Tibial nerve (tissue), 4 donors: ENCODE measurements at places on chromosomes 11 and 22.

GRCh38 chr11:50088231-50088630 lies 55.6 kb downstream of the OR4C45 start:
- no peak overlapping the region for H3K4me3 ChIP-seq
- no peak overlapping the region for H3K27ac ChIP-seq
- H3K4me1 ChIP-seq, result no peaks in the 10 kb centered on the region
- DNase-seq, result no peak

DNA sequence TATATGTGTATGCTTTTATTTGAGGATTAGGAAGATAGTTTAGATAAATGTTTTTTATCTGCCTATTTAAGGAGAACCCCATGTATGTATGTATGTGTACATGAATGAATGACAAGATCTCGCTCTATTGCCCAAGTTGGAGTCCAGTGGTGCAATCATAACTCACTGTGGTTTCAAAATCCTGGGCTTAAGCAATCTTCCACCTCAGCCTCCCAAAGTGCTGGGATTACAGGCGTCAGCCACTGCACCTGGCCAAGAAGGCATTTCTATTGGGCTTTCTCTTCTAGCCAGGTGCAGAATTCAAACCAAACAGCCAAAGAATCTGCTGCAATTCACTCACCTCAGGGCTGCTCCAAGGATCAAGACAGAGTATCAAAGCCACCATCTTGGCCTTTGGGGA lies 25.5 kb upstream of the DGKZ start:
- H3K27me3 ChIP-seq, result peaks cover 3% of the 10 kb centered on the region
- no peaks in the 10 kb centered on the region for H3K36me3 ChIP-seq
- DNase-seq, result no peak
- H3K4me1 ChIP-seq, result no peaks in the 10 kb centered on the region
- no peak overlapping the region for H3K27ac ChIP-seq
- H3K4me3 ChIP-seq, result no peak overlapping the region

GRCh38 chr22:48753752-48754517 lies 1073.7 kb downstream of the BRD1 start:
- no peak overlapping the region for H3K4me3 ChIP-seq
- H3K27ac ChIP-seq, result no peak overlapping the region
- no peaks in the 10 kb centered on the region for H3K36me3 ChIP-seq
- DNase-seq, result no peak

DNA sequence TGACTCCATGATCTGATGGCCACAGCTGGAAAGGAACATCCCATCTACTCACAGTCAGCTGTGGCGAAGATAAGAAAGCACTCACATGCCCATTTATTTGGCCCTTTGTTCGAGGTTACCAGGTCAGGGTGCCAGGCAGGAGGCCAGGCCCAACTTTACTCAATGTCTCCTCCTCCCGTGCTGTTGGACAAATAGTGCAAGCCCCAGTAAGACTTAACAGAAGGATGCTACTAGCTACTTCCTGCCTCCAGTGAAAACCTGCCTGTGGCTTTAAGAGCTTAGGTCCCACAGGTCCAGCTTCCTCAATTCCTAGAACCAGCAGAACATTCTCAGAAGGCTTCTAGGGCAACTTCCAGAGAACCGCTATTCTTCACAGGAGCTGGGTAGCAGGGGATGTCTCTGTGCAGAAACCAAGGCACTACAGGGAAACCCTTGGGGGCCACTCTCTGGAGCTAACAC lies 12.9 kb upstream of the CRY2 start:
- no peaks in the 10 kb centered on the region for H3K27me3 ChIP-seq
- H3K36me3 ChIP-seq, result no peaks in the 10 kb centered on the region
- H3K4me3 ChIP-seq, result no peak overlapping the region
- no peaks in the 10 kb centered on the region for H3K4me1 ChIP-seq
- DNase-seq, result no peak
- no peak overlapping the region for H3K27ac ChIP-seq

DNA sequence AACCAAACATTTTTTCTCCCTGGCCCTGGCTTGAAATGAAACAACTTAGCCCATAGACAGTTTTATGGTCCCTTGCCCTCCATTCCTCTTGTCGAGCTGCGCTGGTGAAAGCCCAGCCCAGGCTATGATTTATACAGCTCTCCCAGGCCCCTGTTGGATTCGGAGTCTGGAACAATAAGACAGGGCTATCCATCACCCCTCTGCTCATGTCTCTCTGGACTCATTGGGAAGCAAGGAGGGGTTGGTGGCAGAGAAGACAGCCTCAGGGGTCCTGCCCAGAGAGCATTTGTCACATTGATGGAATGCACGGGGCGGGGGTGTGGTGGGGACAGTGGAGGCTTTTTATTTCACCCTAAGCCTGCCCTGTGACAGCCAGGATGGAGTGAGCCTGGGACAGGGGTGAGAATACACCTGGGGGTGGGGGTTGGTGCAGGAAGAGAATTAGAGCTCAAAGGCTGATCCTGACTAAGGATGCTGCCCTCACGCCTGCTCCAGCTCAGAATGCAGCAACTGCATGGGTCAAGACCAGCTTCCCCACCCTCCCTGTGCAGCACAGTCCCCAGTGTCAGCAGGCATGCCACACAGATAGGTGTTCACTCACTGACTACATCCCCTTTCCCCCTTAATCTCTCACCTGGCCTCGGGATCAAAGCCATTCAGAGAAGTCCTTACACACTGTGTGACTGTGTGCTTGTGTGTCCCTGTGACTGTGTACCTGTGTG lies 10.0 kb upstream of the PKNOX2 start:
- H3K27ac ChIP-seq, result no peak overlapping the region
- no peak for DNase-seq
- H3K36me3 ChIP-seq, result no peaks in the 10 kb centered on the region

- H3K27ac ChIP-seq, result no peak overlapping the region
- no peaks in the 10 kb centered on the region for H3K27me3 ChIP-seq
- no peaks in the 10 kb centered on the region for H3K36me3 ChIP-seq
- DNase-seq, result no peak
- H3K4me1 ChIP-seq, result no peaks in the 10 kb centered on the region
These were observed 87.9 kb downstream of the OSBP2 start for GRCh38 chr22:30782613-30783012.

DNA sequence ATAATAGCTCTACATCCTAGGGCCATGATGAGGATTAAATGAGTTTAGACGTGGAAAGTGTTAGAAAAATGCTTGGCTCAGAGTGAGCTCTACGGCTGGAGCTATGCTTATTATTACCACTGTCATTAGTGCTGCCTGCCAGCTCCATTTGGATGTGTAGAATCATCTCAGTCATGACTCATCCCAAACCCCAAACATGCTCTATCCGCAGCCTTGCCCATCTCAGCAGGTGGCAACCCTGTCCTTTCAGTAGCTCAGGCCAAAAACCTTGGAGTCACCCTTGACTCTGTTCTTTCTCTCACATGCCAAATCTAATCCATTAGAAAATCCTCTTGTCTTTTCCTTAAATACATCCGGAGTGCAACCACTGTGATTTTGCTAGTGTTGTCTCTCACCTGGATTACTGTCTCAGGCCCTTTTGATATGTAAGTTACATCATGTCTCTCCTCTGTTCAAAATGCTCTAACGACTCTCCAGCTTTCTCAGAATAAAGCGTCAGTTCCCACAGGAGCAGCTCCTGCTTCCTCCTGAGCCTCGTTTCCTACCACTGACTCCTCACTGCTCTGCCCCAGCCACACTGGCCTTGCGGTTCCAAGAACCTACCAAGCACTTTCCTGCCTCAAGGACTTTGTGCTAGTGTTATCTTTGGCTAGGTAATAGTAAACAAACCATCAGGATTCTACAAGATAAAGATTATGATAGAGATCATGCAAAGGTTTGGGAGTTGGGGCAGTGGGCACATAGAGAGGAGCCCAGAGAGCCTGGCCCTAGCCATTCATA lies 10.5 kb upstream of the CHRM1 start:
- DNase-seq, result no peak
- no peaks in the 10 kb centered on the region for H3K36me3 ChIP-seq
- H3K4me1 ChIP-seq, result peaks cover 3% of the 10 kb centered on the region
- no peak overlapping the region for H3K4me3 ChIP-seq
- peaks cover 22% of the 10 kb centered on the region for H3K27me3 ChIP-seq
